ENCODE measurements at places on chromosomes 11 and 22.

DNA sequence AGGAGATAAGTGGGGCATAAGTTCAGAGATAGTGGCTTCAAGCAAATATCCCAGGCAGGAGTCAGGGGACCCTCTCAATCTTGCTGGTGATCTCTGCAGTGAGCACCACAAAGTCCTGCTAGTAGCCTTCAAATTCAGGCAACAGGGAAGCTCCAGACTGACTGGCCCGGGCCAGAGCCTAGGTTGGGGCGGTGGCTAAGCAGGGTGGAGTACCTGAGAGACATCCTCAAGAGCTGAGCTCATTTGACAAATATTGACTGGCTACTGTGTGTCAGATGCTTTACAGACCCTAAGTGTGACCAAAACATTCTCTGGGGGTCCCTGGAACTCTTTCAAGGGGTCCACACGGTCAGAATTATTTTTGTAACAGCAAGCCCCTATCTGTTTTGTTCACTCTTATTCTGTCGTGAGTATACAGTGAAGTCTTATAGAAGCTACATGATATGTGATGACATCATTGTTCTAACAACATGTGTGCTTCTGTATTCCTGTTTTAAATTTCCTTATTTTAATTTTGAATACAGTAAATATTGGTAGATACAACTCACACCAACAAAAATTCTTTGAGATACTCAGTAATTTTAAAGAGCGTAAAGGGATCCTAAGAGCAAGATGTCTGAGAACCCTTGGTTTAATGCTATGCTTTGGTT lies 71.6 kb downstream of the APIP start:
- DNase-seq, result no peak

DNA sequence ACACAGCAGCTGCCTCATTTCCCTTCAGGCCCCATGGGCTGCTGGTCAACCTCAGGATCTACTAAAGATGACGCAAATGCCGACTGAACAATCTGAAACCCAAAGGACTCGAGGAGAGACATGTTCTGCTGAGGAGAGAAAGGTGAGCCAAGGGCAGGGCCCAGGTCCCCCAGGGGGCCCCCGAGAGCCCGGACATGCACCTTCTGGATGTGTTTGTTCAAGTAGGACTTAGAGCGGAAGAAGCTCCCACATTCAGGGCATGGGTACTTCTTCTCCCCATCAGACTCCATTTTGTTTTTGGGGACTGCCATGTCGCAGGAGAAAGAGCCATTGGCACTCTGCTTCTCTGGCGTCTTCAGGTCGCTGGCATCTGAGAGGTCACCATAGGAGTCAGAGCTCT lies 19.3 kb downstream of the PATZ1 start:
- no peak for DNase-seq

DNA sequence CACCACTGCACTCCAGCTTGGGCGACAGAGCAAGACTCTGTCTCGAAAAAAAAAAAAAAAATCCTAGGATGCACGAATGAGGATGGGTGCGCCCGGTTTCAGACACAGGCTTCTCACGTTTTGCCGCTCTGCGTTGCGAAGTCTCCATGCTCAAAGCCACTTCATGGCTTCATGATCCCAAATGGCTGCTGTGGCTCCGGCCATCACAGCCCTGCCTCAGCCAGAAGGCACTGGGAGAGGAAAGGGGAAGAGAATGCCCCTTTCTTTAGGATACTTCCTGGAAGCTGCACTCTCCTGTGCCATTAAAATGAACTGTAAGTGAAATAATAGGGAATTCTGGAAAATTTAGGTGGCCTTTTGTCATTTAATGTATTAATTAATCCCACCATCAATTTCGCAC lies 116.4 kb upstream of the ANO1 start:
- no peak for DNase-seq

DNA sequence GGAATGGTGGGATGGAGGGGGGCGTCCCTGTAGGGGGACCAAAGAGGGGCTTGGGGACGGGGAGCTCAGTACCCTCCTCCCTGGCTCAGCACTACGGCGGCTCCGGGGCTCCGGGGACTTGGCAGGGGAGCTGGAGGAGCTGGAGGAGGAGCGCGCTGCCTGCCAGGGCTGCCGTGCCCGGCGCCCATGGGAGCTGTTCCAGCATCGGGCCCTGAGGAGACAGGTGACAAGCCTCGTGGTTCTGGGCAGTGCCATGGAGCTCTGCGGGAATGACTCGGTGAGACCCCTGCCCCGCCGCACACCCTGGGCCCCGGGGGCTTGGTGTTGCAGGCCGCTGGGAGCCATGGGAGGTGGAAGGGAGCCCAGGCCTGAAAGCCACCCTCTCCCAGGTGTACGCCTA lies 11.8 kb upstream of the MIF start:
- DNase-seq, result no peak

DNA sequence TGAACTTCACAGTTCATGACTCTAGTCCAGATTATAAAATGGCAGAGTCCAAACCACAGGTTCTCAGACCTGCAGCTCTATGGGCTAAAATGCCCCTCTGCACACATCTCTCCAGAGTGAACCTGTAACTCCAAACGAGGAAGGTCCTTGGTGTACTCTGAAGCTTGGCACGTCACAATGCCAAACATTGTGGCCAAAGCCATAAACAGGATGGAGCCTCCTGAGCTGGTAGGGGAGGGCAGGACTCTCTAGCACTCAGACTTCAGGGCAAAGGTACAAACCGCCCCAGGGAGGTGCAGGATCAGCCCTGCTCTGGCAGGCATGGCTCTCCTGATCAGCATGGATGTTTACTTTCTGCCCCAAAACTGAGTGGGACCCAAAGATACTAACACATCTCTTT lies 2.3 kb downstream of the SCUBE2 start:
- DNase-seq, result no peak

- DNase-seq, result no peak
Observed at GRCh38 chr22:50171319-50171964, 911 bp downstream of the PANX2 start.

GRCh38 chr11:114219559-114220349 lies 76.4 kb upstream of the NNMT start:
- no peak for DNase-seq

DNA sequence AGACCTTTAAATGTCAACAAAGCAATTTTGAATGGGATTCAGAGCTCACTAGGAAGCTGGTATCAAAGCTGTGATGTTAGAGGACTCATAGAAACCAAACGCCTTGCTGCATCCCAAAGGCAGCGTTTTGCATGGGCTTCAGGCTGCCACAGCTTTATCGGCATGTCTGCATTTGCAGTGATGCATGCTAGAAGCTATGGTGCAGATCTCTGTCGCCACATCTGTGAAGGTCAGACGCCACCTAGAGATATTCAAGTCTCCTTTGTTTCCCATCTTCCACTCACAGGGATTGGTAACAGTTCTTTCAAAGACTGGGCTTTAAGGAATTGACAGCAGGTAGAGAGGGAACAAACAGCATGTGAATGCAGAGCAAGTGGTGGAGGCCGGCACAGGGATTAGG lies 47.8 kb downstream of the NTM start:
- DNase-seq, result no peak

DNA sequence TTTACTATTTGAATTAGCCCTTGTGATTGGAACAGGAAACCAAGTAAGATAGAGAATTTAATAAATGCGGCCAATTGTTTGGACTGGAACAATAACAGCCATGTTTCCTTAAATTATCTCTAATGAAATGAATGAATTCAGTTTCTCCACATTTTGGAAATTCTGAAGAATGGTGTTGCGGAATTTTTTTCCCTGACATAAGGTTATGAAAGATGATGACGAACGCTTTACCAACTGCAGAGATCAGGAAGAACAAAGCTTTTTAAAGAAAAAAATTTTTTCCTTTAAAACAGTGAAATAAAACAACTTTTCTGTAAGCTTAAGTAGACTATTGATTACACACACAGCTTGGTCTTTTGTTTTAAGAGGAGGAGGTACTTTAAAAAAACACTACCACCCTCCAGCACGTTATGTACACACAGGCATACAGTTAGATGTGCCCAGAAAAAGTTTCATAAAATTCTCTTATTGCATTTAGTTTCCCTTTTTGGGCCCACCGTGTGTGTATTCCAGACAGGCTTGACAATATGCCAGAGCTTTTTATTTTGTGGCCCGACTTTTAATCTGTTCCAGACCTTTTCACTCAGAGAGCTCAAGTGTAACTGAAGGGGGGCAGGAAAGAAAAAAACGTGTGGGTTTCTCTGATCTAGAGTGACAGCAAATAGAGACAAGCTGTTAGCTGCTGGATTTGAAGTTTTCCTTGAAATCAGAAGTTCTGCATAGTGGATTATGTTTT lies 77.3 kb downstream of the YAP1 start:
- no peak for DNase-seq

- no peak for DNase-seq
Observed at GRCh38 chr22:46764779-46765485, 2.5 kb downstream of the TBC1D22A start.

DNA sequence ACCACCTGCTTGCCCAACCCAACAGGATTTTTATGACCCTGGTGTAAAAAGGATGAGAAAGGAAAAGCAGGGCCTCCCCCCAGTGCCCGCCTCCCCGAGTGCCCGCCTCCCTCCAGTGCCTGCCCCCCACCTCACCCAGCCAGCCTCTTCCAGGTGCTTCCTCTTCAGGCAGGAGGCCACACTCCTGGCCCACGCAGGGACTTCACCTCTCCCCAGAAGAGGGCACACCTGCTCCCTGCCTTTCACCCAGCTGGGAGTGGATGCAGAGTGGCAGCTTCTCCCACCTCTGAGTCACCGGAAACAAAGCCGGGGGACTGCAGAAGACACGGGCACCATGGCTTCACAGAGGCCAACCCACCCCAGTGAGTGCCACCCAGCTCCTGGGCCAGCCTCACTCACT lies 16.1 kb downstream of the CPT1A start:
- DNase-seq, result peak; percentile 59

- no peak for DNase-seq
Observed at GRCh38 chr22:23237201-23237798, 57.0 kb downstream of the BCR start.

DNA sequence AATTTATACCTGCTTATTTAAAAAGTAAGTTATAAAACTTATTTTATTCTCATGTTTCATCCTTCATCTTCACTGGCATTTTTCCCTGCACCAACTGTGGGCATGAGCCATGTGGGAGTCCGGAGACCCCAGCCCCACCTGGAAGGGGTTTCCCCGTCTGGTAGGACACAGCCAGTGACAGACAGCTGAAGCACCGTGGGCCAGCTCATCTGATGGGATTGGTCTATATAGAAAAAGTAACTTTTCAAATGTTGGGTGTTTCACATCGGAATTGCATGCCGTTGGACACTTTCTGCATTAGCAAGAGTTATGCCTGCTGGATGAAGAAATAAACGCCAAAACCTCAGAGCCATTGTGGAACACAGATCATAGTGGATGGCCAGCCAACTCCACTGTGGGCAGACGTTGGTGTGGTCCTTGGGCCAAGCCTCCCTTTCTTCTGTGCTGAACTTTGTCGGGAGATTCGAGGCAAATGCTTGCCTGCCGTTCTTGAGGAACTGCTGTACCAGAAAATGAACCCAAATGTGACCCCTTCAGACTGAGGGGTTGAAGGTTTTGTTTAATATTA lies 1329.3 kb downstream of the TBC1D22A start:
- DNase-seq, result peak; percentile 3

GRCh38 chr11:1261241-1262071 lies 38.6 kb downstream of the MUC5B start:
- no peak for DNase-seq

DNA sequence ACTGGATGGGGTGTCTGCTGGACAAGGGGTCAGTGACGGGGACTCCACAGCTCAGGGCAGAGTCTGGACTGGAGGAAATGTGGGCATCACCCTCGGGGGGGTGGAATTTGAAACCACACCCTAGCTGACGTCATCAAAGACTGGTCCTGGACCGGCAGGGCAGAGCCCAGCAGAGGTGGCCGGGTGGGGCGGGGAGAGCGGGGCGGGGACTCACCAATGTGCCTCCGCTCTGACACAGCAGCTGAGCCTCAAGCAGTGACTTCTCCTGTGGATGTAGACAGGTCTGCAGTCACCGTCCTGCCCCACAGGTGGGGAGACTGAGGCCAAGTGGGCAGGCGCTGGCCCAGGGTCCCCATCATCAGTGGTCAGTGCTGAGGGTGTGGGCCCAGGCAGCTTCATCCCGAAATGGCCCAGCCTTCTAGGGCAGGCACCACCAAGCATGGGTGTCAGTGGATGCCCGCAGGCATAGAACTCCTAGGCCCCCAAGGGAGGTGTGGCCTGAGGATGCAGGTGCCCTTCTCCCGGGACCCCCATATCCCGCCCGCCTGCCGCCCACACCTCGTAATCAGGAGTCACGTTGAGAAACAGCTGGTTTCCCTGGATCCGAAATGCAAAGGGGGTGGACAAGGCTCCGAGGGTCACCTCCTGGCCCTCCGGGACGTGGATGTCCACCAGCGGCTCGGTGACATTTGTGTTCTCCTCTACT lies 603 bp downstream of the CDHR5 start:
- DNase-seq, result no peak

GRCh38 chr11:61012737-61013215 lies 41.3 kb downstream of the CD6 start:
- no peak for DNase-seq

GRCh38 chr11:46315033-46315738 lies 32.1 kb upstream of the DGKZ start:
- peak; percentile 84 for DNase-seq

DNA sequence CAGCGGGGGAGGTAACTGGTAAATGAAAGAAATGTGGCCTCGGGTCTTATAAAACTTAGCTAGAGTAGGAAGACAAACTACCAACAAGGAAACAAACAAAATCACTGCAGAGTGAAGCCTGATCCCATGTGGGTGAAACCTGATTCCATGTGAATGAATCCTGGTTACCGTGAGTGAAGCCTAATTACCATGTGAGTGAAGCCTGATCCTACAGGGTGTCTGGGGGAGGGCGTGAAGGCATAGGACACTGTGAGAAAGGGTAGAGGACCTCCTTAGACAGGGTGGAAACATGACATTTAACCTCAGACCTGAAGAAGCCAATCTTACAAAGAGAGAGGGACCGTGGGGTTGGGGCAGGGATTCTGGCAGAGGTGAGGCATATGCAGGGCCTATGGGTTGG lies 106.2 kb upstream of the USP47 start:
- DNase-seq, result no peak

DNA sequence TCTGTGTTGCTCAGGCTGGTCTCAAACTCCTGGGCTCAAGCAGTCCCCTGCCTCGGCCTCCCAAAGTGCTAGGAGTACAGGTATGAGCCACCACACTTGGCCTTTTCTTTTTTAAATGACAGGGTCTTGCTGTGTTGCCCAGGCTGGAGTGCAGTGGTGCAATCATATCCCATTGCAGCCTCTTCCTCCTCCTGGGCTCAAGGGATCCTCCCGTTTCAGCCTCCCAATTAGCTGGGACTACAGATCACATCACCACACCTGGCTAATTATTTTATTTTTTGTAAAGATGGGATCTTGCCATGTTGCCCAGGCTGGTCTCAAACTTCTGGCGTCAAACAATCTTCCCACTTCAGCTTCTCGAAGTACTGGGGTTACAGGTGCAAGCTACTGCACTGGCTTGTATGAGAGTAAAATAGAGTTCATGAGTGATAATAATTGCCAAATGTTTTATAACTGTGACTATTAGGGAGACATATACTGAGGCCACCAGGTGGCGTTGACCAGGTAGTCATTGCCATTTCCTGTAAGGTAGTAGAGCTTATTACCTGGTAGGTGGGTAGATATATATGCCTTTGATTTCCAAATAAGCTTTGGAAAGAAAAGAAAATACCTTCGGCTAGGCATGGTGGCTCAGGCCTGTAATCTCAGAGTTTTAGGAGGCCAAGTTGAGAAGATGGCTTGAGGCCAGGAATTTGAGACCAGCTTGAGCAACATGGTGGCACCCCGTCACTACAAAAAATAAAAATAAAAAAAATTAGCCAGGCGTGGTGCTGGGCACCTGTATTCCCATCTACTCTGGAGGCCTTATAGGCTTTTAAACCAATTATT lies 5.4 kb downstream of the FDX1 start:
- DNase-seq, result no peak

Measured in DND-41 (cell line).